ENCODE measurements at places on chromosomes 7 and 10.

- DNase-seq = no peak
Observed at GRCh38 chr10:89591111-89591795, 53.8 kb downstream of the PANK1 start.

DNA sequence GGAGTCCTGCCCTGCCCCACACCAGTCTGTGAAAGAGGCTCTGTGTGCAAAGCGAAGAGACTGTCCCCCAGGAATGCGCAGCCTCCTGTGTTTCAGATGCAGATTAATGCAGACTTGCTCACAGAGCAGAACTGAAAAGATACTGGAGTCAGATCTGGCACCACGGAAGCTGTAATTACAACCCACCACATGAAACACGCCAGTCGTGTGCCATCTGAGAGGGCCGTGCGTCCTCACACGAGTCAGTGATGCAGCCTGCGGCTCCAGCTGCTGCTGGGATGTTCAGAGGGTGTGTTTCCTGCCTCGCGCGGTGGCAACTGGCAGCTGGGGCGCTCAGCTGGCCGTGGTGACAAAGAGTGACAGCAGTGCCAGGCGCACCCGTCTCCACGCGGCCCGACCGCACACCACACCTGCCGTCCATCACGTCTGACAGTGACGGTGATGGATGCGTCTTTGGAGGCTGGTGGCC, 50.0 kb downstream of the NKX6-2 start:
- no peak for DNase-seq

- DNase-seq = no peak
Observed at GRCh38 chr7:124758327-124758726, 7.3 kb downstream of the GPR37 start.

DNA sequence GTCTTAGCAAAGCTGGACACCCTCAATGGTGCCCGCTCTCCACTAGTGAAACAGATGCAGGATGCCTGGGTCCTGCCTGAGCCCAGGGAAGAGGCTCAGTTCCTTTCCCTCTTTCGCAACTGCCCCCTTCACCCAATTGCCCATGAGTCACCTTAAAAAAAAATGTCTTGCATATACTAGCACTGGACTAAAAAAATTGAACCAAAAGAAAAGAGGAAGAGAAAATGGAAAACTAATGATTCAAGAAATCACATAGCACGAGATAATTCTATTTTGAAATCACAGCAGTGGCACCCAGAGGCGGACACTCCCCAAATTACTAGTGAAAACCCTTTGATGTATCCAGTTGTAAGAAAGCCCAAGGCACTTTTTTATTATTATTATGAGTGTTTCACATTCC, 972.5 kb downstream of the LRMDA start:
- DNase-seq = peak; percentile 44

DNA sequence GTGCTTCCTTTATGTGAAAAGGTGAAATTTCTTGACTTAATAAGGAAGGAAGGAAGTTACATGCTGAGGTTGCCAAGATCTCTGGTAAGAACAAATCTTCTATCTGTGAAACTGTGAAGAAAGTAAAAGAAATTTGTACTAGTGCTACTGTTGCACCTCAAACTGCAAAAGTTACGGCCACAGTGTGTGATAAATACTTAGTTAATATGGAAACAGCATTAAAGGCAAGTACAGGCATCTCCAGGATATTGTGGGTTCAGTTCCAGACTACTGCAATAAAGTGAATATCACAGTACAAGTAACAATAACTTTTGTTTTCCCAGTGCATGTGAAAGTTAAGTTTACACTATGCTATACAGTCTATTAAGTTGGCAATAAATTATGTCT, 22.8 kb upstream of the ZNF282 start:
- no peak for DNase-seq

GRCh38 chr7:1603346-1604225, 33.8 kb upstream of the PSMG3 start:
- DNase-seq = no peak

DNA sequence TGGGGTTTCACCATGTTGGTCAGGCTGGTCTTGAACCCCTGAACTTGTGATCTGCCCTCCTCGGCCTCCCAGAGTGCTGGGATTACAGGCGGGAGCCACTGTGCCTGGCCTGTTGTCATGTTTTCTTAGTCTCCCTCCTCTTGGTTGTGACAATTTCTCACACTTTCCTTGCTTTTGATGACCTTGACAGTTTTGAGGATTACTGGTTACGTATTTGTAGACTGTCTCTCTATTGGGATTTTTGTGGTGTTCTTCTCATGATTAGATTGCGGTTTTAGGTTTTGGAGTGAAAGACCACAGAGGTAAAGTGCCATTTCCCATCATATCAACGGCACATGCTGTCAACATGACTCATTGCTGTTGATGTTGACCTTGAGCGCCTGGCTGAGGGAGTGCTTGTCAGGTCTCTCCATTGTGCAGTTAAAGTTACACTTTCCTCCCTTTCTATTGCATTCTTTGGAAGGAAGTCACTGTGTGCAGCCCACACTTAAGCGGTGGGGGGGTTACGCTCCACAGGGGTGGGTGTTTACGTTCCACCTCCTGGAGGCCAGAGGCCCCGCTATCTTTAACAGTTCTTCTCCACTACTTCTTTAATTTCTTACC, 10.8 kb downstream of the NEURL1 start:
- no peak for DNase-seq

DNA sequence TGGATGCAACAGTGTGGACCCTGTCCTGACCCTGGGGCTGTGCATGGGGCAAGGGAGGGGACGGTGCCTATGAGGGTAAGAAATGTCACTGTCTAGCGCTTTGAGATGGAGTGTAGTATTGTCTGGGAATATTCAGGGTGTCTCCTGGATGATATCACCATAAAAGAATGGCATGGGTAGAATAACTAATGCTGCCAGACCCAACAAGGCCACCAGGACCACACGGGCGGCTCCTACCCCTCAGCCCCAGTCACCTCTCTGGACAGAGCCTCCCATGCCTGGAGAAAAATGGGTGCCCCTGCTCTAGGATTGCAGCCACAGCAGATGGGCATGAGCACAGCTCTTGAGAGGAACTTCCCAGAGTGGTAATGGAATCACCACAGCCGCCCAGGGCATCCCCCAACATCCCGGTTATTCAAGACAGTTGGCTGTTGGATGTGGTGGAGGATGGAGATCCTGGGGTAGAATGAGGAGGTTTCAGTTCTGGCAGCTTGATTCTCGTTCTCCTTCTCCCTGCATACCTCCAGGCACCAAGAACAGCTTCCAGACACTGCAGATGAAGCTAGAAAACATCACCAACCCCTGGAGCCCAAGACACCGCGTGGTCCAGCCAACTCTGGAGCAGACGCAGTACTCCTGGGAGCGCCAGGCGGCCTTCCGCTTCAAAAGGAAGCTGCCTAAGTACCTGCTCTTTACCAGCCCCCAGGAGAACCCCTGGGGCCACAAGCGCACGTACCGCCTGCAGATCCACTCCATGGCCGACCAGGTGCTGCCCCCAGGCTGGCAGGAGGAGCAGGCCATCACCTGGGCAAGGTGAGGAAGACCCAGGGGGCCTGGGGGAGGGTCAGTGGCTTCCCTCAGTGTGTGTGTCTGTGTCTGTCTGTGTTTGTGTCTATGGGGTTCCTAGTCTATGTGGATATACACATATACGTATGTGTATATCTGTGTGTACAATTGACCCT, 6.2 kb downstream of the AOC1 start:
- no peak for DNase-seq

DNA sequence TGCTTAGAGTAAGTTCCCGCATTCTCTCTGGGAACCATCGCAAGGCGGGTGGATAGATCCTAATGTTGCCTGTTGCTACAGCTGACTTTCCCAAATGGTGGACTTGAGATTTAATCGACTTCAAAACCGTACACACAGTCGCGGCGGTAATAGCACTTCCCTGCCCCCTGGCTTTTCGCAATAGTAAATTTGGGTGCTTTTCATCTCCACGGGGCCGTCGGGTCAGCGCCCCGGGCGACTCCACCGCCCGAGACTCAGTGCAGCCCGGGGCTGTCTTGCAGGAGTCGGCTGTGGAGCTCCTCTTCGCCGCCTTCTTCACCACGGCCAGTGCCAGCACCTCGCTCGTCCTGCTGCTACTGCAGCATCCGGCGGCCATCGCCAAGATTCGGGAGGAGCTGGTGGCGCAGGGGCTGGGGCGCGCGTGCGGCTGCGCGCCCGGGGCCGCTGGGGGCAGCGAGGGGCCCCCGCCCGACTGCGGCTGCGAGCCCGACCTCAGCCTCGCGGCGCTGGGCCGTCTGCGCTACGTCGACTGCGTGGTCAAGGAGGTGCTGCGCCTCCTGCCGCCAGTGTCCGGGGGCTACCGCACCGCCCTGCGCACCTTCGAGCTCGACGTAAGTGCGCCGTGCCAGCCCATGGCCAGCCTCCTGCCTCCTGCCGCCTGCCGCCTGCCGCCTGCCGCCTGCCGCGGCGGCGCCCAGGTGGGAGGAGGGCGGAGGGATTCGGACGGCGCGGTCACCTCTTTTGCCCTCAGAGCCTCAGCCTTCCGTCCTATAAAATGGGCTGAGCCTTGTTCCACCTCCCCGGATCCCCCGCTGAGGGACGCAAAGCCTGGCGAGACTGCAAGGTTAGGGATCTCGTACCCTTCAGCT, 5.3 kb downstream of the CYP26C1 start:
- no peak for DNase-seq

DNA sequence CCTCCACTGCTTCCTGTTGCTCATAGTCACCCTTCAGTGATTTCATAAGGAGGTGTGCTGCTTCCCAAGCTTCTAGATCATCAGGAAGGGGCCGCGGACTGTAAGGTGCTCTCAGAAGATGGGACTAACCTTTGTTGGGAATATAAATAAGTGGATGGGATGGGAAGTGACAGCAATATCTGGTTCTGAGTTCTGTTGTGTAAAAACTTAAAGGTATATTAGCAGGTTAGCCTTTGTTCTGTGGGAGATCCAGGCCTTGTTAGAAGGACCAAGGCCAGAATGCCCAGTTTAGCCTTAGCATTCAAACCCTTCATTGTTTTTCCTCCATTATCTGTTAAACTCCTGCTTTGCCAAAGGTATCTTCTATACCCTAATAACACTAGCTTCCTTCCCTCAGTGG, 12.4 kb downstream of the BUB3 start:
- DNase-seq = no peak

DNA sequence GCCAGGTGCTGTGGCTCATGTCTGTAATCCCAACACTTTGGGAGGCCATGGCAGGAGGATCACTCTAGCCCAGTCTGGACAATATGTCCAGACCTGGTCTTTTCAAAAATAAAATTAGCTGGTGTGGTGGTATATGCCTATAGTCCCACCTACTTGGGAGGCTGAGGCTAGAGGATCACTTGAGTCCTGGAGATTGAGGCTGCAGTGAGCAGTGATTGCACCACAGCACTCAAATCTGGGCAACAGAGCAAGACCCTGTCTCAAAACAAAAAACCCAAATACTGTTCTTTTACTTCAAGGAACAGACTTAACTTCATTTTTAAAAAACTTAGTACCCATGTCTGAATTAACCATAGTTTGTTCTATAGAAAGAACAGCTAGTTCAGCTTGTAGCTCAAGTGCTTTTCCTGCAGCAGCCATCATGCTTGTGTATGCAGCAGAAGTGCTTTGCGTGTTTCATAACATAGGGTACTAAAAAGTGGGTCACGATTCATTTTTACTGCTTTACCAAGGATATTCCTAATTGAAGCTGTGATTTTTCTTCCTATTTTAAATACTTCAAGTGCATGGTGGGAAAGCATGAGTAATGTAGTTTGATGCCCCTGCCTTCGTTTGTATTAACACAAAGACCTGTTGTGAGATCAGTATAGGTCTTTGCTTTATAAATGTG, 5.9 kb downstream of the EIF4H start:
- DNase-seq = no peak

GRCh38 chr7:105003275-105003674, 10.7 kb upstream of the KMT2E start:
- DNase-seq = peak; percentile 71

DNA sequence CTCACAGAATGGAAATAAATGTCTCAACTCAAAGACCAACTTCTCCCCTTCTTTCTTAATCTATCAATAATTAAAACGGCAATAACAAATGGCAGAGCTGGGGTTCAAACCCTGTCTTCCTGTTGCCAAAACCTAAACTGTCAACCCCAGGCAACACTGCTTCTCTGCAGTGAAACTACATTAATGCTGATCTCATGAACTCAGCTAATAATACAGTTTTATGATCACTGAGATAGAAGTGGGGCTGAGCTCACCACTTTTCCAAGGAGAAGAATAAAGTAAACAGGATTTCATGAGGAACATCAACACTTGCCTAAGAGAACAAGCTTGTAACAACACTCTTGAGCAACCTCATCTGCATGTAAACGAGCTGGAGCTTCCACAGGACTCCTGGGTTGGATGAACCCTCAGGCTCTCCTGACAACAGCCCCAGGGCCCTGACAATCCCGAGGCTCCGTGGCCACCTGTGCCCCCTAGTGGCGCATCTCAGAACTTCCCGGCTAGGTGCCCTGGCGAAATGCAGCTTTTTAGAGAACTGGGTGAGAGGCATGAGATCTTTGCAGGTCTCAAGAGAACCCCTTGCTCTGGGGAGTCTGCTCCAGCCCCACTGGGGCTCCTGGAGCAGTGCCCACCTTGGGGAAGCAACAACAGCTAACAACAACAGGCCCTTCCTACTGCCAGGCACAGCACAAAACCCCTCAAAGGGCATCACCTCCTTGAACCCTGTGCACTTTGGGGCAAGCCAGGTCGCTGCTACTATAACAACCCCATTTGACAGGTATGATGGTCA, 169.3 kb downstream of the SH3PXD2A start:
- DNase-seq = peak; percentile 75

DNA sequence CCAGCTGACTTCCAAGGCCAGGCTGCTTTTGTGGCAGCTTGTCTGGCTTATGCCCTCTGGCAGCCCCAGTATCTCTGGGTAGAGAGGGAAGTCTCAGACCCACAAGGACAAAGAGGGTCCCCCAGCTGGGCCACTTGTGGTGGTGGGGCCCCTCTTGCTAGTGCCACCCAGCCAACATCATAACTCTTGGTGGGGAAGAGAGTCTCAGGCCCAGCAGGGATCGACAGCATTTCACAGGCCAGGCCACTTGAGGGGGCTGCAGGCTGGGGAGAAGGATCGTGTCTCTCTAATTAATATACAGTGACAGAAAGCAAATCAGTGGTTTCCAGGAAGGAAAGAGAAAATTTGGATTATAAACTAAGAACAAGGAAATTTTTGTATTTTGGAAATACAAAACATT, 76.0 kb downstream of the TYW1B start:
- DNase-seq = no peak

DNA sequence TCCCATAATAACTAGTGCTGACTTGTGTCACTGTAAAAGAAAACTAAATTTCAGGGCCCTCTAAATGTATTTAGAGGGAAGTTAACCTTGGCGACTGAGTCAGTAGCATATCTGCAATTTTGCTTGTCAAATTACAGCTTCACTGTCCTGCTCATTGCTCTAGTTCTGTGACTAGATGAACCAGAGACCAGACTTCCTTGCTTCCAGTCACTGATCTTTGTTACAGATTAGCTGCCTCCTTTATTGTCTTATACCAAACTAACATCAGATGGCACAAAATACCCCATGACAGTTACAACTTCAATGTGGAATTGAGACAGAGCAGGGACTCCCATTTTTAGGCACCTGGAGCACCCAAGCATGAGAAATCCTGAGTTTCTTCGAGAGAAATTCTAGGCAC, 79.9 kb upstream of the POM121L12 start:
- no peak for DNase-seq

GRCh38 chr7:43771128-43771527, 12.6 kb downstream of the BLVRA start:
- no peak for DNase-seq
